ENCODE measurements at places on chromosomes 11 and 22.
A peak's percentile ranks its signal among the peaks of the same experiment; 100 is the strongest.

GRCh38 chr11:61087426-61088119 lies 14.7 kb upstream of the CD5 start:
- DNase-seq, result no peak

GRCh38 chr11:118629761-118630661 lies 22.6 kb downstream of the PHLDB1 start:
- DNase-seq, result no peak

DNA sequence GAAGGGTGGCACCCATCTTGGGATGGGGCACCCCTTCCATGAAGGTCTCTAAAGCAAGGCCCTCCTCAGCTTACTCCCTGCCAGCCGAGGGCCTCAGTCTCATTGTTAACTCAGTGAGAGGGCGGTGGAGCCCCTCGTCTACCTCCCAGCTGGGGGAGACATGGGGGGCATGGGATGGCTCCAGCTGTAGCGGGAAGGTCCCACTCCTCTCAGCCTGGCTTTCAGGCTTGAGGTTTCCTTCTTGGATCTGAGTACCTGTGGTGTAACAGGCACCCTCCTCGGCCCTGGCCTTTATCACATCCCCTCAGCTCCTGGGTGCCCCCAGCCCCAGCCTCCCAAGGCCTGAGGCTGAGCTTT lies 2.0 kb downstream of the MIF start:
- DNase-seq, result no peak

DNA sequence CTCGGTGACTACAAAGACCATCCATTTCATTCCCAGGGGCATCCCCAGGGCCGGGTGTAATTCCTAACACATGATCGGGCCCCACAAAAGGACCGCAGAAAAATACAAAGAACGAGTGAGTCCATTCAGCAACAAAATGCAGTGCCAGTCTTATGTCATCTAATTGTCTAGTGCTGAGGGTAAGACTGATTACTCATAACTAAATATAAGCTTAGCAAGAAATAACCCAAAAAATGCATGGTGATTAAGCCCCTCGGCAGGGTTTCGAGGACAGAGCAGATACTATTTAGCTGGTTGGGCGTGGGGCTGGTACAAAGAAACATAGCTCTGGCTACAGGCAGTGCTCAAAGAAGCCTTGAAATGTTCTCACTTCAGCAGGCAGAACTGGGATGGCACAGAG lies 1078.9 kb downstream of the OPCML start:
- peak; percentile 24 for DNase-seq

GRCh38 chr11:129620237-129621104 lies 195.2 kb upstream of the TMEM45B start:
- DNase-seq, result no peak

- DNase-seq, result no peak
Observed at GRCh38 chr11:67002297-67002913, 20.5 kb upstream of the SYT12 start.

DNA sequence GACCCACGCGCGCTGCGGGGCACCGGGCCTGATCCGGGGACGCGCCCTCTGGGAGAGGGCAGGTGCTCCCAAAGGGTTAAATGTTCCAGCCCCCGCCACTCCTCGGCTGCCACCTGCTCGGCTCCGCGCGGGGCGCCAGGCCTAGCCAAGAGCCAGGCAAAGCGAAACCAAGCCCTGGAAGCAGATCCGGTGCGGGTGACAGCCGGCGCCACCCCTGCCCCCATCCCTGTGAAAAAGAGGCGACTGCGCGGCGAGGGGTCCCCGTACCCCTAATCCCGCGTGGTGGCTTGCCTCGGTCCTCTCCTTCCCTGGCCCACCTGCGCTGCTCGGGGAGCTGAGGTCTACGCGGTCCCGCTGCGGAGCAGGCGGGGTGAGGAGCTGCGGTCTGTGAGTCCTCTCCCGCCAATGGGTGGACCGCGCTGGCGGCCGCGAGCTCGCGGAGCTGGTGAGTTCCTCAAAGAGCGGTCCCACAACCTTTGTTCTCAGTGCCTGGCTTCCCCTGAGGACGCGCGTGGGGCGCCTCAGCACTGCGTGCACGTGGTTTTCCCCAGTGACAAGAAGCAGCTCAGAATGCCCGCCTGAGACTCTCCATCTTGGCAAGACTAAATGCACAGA lies at the start of gene ME3:
Gene ME3 (minus strand): TSS at position 610 of the 615 bp plus-strand sequence.
- peak; percentile 41 for DNase-seq

DNA sequence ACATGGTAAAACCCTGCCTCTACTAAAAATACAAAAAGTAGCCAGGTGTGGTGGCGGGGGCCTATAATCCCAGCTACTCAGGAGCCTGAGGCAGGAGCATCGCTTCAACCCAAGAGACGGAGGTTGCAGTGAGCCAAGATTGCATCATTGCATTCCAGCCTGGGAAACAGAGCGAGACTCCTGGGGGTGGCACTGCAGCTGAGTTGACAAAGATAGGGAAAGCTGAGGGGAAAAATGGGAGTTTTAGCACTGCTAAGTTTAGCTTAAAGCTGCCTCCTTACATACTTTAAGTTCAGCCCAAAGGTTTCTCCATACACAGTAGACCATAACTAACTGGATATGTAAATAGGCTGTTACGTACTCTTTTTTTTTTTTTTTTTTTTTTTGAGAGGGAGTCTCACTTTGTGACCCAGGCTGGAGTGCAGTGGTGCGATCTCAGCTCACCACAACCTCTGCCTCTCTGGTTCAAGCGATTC lies 9.0 kb upstream of the USP28 start:
- DNase-seq, result peak; percentile 40

- DNase-seq, result no peak
Observed at GRCh38 chr11:119111361-119111925, 4.3 kb downstream of the C2CD2L start.

GRCh38 chr22:28151151-28151816 lies 232.2 kb upstream of the PITPNB start:
- peak; percentile 25 for DNase-seq

DNA sequence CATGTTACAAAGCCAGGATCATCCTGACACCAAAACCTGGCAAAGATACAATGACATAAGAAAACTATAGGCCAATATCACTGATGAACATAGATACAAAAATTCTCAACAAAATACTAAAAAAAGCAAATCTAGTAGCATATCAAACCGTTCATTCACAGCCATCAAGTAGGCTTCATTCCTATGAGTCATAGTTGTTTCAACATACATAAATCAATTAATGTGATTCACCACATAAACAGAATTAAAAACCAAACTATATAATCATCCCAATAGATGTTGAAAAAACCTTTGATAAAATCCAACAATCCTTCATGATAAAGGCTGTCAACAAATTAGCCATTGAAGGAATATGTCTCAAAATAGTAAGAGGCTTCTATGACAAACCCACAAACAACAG lies 1007.2 kb upstream of the RAG2 start:
- no peak for DNase-seq

- DNase-seq, result no peak
Observed at GRCh38 chr11:10784232-10785145, 24.2 kb downstream of the EIF4G2 start.

DNA sequence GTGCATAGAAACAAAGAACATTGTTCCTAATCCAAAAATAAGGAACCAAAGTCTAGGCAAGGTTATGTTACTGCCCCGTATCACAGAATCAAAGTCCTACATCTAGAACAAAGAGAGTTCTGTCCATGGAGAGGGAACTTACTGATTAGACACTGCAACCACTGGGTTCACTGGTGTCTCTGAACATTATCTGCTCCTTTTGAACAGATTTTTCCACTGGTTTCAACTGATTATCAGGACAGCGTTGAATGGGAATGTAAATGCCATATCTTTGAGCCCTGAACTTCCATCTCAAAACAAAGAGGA lies 20.1 kb upstream of the OR8D2 start:
- DNase-seq, result no peak

DNA sequence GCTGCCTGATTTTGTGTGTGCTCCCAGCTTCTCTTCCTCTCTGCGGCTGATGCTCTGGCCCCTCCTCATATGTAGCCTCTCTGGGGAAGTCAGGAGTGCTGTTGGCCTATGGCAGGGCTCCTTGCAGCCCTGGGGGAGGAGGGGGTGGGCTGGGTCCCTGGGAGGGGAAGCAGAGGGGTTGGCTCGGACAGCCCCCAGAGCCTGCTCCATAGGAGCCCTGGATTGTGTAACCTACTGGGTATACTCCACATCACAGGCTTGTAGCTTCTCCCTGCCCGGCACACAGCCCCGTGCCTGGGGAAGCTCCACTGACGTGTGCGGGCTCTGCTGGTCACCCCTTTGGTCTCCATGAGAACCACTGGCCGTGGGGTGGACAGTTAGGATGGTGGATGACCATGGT lies 113.8 kb downstream of the ST3GAL4 start:
- DNase-seq, result no peak

- DNase-seq, result peak; percentile 38
Observed at GRCh38 chr11:105609832-105610781, at the start of gene GRIA4. TSS of gene GRIA4 (plus strand) at chr11:105610073. CDS start at chr11:105610998, 925 bp downstream.

DNA sequence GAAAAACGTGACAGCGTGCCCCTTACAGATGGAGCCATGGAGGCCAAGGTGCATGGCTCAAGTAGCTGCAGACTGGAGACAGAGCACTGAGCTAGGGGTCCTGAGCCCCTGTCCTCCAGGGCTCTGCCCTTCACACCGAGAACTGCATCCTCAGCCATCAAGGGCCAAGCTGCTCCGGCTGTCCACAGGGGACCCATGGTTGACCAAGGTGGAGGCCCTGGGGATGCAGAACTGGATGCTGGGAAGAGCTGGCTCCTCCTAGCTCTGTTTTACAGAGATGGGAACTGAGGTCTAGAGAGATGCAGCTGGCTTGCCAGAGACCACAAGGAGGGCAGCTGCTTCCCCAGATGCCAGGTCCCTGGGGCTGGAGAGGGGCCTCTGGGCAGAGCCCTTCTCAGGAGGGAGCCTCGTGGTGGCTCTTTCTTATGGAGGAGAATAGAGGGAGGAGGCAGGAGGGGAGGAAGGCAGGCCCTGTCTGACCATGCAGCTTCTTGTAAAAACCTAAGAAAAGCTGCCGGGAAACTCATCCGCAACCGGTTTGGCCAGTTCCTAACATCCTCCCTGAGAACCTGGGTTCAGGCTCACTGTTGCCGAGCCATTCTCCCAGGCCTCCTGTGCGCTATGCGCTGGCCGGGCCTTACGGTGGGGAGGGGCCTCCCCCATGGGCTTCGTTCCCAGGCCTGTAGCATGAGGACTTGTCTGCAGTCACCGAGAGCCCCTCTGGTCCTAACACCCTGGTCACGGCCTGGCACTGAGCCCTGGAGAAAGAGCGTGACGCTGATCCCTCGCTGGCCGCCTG lies 80.6 kb downstream of the WNT7B start:
- no peak for DNase-seq

Measured in AG10803 (cell line).